Activated naive CD4-positive, alpha-beta T cell treated with anti-CD3 and anti-CD28 coated beads, Interleukin-2, amount 50 U/mL, for 16 hours (primary cell): ENCODE measurements at places on chromosomes 11 and 22.

DNA sequence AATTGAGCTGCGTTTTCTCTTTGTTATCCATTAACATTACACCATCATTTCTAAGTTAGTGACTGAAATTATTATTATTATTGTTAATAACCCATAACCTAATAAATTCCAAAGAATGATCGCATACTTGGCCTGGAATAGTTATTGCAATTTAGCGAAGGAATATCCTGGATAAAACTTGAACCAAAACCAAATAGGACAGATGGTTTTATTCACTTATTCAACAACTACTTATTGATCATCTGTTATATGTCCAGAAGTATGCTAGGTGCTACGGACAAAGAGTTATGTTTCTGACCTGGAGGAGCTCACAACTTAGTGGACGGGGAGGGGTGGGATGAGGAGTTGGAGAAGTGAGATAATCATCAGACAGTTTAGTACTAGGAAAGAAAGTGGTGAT, 44.8 kb upstream of the ARHGAP20 start:
- DNase-seq = no peak

DNA sequence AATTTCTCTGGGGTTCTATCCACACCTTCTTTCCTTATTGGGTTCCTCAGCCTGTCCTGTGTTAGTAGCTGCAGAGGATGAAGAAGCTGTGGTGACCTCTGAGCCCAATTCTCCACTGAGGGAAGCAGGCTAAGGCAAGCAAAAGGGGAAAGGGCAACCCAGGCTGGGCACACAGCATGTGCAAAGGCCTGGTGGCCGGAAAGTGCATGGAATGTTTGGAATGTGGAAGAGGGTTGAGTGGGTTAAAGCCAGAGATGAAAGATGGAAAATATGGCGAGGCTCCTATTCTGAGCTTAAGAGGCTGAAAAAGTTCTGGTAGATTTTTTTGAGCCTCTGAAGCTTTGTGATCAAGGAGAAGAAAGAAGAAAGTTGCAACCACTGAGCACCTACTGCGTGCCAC, 247.1 kb downstream of the MIAT start:
- DNase-seq = no peak

DNA sequence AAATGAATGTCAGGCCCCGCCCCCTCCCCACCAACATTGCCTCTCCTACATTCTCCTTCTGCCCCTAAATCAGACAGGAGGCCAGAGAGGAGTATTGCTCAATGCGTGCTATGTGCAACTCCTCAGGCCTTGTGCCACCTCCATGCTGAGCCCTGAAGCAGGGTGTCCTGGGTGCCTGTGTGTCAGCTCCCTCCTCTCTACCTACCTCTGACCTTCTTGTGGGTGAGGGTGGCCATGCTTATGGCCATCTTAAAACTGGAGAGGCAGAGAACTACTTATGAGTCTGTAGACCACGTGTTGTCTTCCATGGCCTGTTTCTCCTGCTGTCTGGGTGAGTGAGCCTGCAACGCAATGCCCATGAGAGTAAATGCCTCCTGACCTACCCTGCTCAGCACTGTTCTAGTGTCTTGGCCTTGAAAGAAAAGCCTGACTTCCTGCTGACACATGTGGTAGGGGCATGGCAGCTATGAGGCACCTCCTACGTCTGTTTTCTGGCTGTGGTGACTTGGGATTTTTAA, 10.5 kb downstream of the MCAM start:
- no peak for DNase-seq

DNA sequence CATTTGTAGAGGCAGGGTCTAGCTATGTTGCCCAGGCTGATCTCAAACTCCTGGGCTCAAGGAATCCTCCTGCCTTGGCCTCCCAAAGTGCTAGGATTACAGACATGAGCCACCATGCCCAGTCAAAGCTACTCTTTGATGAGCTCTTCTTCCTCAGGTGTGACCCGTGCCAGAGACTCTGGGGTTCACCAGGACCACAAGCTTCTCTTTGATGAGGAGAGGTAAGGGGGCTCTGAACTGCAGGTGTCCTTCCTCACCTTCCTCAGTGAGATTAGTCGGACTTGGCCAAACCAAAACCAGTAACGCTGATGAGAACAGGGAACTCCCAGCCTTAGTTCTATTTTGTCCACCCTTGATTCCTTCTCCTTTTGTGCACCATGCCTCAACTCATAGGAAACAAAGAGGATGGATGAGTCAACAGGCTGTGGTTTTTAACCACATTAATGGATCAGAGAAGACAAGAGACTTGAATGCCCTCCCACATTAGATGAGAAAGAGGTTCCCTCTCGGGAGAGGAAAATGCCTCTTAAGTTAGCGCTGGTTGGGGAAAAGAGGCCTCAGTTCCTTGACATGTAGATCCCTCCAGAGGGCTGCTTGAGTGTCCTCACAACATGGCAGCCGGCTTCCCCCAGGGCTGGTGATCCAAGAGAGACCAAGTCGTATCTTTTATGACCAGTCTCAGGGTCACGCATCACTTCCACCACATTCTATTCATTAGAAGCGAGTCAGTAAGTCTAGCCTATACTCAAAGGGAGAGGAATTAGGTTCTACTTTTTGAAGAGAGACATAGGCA, 25.7 kb upstream of the CTR9 start:
- DNase-seq = peak; percentile 30

GRCh38 chr11:73225851-73226250, 7.8 kb downstream of the P2RY2 start:
- no peak for DNase-seq

- no peak for DNase-seq
These were observed 115.5 kb downstream of the TEAD1 start for GRCh38 chr11:12789596-12790215.

GRCh38 chr22:43689356-43689755, 122.7 kb downstream of the EFCAB6 start:
- no peak for DNase-seq

DNA sequence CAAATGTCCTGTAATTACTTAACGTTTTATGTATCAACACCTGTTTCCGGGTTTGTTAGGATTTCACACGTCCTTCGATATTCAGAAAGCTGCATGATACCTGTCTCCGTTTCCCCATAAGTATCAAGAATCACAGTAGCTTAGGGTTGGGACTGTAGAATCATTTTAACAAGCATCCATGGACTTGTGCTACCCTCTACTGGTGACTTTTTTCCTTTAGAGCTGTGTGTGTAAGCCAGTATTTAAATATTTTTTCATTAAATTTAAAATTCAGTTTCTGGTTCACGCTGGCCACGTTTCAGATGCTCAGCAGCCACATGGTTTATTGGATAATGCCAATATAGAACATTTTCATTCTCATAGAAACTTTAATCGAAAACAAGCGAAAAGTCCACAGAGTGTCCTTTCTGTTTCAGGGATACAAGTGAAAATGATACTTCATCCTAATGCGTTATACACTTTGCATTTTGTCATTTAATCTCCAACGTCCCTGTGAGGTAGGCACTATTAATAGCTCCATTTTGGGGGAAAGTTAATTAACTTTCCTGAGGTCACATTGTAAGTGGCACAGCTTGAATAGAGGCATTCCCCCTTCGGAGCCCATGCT, 61.5 kb upstream of the SLC25A18 start:
- no peak for DNase-seq

- DNase-seq = no peak
These were observed 94.8 kb upstream of the SESN3 start for GRCh38 chr11:95325777-95326258.

GRCh38 chr11:44454666-44455065, 110.8 kb upstream of the CD82 start:
- no peak for DNase-seq

- DNase-seq = no peak
These were observed 418.6 kb downstream of the FAM181B start for GRCh38 chr11:82315093-82315492.

GRCh38 chr11:31779374-31779791, 31.7 kb downstream of the PAX6 start:
- no peak for DNase-seq

DNA sequence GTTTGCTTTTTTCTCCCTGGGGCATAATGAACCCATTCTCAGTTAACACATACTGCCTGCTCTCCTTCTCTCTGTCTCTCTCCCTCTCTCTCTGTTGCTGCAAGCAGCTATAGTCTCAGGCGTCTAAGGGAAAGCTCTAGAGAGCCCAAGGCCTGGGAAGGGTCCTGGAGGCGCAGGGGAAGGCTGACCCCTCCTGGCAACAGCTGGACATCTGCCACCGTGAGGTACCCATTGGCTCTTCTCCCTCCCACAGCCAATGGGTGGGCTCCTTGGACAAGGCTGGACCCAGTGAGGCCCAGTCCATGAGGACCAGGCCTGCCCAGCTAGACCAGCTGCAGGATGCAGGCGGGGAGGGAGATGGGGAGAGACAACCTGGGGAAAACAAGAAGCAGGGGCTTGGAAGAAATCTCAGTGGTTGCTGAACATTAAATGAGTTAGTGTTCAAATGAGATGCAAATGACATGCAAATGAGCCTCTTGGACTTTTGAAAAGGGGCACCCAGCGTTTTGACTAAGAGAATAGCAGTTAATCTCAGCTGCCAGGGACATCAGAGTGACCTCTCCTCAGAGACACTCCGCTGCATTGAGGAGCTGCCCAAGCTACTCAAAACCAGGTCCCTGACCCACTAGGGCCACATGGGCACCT, 349.7 kb downstream of the BUD13 start:
- no peak for DNase-seq

DNA sequence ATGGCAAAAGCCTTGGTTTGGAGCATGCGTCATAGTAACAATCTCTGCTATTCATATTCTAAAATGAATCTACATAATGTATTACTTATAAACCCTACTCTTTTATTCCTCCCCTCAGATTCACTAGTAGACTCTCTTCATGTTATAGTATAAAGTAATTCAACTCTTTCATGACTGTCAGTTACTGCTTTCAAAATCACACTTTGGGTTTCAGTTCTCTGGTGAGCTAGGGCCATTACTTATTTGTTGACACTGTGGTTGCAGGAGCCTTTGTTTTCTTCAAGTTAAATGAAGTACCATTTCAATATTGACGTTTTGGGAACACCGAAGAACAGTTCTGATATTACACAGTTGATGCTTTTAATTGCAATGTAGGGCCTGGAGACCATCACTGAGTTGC, 378.4 kb downstream of the DDX10 start:
- no peak for DNase-seq

DNA sequence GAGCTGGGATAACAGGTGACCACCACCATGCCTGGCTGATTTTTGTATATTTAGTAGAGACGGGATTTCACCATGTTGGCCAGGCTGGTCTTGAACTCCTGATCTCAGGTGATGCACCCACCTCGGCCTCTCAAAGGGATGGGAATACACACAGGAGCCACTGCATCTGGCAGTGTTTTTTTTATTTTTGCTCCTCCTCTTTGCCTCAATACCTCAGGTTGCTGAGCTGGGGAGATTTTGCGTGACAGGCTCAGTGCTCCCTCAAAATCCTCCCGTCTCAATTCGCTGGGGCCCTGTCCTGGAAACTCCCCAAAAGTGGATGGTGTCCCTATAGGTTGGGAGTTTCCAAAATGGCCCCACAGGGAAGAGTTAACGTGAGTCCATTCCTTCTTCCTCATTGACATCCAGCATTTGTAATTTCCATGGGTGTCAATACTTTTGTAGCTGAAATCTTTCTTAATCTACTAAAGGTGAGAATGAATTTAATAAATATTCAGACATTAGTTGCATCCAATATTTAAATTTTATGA, 71.8 kb downstream of the GGTLC2 start:
- DNase-seq = no peak

DNA sequence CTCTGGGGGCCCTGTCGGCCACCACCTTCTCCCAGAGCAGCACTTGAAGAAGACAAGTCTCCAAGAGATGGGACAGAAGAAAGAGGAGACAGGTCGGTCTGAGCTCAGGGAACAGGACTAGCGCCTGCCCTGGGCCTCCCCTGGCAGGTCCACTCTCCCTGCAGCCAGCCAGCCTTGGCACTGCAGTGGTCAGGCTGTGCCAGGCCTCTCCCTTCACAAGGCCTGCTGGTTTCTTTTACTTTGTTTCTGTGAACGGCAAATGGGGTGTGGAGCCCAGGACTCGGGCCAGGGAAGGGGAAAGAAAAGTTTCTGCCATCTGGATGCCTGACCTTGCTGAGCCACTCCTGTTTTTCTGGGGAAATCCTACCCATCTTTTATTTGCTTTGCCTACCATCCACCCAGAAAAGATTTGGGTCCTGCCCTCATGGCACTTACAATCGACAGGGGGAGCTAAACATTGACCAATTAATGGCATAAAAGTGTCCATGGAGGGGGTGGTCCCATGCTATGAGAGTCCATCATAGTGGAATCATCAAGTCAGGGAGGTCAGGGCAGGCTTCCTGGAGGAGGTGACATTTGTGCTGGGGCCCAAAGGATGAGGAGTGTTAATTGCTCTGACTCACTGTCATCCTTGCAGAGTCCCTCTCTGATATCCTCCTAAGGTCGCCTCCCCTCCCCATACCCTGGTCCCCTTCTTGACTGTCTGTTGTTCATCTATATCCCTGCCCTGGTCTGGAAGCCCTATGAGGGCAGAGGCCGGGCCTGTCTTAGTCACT, 65.2 kb downstream of the NFAM1 start:
- DNase-seq = no peak

DNA sequence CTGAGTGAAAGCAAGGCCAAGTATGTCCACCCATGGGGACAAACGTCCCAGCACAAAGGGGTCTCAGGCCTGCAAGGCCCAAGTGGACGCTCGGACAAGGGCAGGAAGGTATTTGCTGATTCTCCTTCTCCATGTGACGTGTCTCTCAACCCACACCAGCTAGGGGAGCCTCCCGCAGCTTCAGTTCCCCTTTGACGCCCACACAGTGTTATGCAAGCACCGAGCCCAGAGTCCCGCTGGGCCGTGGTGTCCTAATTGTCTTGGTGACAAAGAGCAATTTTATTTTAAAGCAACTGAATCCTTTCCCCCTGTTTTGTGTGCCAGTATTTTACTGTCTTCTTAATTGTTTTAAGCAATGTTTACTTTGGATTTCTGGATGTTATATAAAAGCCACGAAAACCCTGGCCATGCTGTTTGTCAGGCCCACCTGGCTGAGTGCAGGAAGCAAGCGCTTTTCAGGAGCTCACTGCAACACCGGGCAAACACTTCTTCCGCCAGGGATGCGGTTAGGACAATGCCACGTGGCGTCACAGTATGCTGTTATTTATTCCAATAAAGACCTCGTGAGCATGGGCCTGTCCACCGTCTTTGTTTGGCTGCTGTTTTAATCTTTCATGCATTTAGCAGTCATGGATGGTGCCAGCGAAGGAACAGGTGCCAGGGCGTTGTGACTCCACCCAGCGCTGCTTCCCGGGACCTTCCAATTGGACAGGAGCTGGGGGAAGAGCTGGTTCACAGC, 8.2 kb upstream of the PARVG start:
- no peak for DNase-seq

- no peak for DNase-seq
These were observed 39.9 kb upstream of the NUP160 start for GRCh38 chr11:47887910-47888569.

DNA sequence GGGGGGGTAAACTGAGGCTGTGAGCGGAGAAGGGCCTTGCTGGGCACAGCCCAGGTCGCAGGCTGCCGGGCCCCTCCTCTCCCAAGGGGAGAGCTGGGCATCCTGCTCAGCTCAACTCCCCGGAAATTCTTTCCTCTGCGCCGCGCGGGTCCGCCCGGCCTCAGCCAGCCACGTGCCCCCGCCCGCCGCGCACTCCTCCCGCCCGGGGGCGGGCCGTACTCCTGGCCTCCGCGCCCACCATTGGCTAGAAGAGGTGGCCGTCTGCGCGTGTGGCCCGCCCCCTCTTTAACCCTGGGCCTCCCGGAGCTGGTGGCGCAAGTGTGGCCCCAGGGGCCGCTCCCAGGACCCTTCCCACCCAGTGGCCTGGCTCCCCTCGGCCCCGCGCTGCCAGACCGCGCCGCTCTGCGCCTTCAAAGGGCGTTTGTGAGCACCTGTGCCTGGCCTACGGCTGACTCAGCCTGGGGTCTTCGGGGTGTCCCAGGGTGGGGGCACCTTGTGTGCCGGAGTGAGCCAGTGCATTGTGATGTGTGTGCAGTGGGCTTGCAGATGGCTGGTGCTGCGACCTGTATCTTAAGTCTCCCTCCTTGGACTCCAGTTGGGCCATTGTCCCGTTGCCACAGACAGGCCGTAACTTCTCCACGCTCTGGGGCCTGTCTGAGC, 2.0 kb downstream of the MRGPRF start:
- peak; percentile 34 for DNase-seq
